ENCODE measurements at places on chromosomes 11 and 22.

DNA sequence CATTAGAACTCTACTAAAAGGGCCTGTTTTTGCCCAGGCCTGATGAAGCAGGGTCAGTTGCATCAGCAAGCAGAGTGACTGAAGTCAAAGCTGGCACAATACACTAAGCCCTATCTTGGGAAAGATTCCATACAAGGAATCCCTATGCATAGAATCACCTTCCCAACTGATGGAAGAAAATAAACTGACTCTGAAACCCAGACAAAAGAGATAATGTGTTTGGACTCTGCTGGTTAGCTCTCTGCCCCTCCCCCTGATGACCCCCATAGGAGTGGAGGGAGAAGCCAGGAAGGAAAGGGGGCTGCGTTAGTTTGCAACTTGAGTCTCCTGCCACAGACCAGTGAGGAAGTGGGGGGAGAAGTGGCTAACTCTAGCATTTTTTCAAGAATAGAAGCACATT lies 32.9 kb downstream of the GALNT18 start:
- no peak for DNase-seq

- DNase-seq, result no peak
Measured at GRCh38 chr22:50262973-50263617, 1.6 kb upstream of the MAPK12 start.

DNA sequence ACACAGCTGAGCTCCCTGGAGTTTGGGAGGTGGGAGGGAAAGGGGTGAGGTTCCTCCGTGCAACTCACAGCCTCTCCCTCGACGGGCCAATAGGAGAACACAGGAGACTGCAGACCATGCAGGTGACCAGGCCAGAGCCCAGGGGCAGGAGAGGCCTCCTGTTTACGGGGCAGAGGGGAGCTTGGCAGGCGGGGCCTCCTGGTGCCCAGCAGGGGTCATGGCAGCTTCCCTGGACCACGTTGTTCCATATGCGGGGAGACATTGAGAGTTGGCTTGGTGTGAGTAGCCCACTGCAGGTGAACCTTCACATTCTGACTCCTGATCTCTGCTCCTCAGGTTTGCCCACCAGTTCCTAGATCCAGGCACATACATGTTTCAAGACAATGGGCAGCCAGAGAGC lies 19.3 kb upstream of the XKR3 start:
- DNase-seq, result no peak

DNA sequence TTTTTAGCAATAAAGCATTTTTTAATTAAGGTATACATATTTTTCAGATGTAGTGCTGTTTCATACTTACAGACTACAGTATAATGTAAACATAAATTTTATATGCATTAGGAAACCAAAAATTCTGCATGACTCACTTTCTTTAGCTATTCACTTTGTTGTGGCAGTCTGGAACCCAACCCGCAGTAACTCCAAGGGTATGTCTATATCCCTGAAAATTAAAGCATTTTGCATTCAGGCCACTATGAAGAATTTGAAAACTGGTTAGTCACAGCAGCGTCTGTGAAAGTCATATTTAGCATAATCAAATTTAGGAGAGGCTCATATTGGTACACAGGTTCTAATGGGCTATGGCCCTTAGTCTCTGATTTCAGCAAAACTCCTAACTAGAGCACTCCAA lies 46.8 kb downstream of the BBOX1 start:
- no peak for DNase-seq

DNA sequence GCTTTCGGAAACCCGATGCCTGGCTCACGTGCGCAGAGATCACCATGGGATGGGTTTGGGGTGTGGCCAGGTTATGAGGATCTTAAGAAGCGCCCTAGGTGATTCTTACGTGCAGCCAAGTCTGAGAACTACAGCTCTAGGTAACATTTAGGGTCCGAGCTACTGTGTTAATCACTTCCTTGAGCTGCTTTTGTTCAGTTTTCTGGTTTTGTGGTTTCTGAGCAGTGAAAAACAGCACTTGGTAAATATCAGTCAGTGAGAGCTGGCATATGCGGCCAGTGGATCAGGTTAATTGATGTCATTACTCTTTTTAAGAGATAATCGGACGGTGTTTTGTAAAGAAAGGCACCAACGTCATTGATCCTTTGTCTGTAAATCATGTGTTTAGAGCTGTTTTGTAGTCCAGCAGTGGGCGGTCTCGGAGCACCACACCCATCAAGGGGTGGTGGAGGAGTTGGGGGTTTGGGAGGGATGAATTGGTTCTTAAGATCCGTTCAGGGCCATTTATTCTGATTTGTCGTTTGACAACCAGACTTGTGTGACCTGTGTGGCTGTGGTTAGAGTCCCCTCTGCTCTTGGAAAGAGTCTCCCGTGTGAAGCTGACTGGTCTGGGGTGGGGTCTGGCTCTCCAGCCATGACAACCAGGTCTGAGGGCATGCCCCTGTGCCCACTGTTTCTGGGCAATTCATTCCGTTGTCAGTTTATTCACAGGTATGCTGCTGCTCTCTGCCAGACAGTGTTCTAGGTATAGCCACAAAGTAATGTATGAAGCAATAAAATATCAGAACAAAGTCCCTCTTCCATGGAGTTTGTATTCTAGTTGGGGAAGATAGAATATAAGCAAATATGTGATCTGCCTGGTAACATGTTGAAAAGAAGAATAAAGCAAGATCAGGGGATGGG lies 61.9 kb upstream of the SORL1-AS1 start:
- DNase-seq, result no peak

DNA sequence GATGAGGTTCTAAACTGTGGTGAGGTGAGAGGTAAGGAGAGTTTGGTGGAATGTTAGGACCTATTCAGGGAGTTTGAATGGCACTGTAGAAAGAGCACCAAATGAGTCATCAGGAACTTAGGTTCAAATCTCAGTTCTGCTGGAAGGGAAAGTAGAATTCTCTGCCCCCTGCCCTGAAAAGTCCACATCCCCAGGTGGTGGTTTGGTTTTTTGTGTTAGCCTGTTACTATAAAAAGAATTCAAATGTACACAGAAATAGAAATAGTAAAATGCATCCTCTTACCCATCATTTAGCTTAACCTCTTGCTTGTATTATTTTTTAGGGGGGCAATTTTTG lies 20.2 kb downstream of the PPFIBP2 start:
- no peak for DNase-seq

DNA sequence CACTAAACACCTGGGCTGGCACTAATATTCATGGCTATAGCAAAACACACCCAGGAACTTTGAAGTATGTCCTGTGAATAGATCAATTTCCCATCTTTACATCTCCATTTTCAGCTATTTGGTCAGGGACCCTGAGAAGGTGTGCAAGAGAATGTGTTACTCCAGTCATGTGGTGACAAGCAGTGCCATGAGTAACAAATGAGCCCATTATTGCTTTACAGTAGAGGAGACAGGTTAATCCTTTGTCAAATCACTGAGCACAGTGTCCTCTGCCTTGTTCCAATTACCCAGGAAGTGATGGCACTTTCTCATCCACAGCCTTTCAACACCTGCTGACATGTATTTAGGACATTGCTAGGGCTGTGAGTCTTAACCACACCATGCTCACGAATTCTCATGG lies 664.8 kb upstream of the API5 start:
- no peak for DNase-seq

DNA sequence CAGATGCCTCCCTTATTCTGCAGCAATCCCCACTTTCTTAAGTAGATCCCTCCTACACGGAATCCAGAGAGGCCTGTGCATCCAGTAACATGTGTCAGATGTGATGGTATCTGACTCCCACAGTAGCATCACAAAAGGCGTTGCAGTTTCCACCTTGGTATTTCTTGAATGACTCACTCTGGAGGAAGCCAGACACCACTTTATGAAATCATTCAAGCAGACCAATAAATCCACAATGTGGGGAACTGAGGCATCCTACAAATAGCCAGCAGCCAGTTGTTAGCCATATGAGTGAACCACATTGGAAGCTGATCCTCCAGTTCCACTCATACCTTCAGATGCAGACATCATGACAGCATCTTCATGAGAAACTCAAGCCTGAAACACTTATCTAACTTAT lies 798.1 kb downstream of the OPCML start:
- no peak for DNase-seq

GRCh38 chr11:66548774-66549630 lies 2.3 kb downstream of the ACTN3 start:
- DNase-seq, result no peak

- DNase-seq, result no peak
Measured at GRCh38 chr11:12409621-12410005, 32.2 kb downstream of the PARVA start.

GRCh38 chr22:19085233-19085718 lies 36.9 kb downstream of the DGCR2 start:
- DNase-seq, result no peak

DNA sequence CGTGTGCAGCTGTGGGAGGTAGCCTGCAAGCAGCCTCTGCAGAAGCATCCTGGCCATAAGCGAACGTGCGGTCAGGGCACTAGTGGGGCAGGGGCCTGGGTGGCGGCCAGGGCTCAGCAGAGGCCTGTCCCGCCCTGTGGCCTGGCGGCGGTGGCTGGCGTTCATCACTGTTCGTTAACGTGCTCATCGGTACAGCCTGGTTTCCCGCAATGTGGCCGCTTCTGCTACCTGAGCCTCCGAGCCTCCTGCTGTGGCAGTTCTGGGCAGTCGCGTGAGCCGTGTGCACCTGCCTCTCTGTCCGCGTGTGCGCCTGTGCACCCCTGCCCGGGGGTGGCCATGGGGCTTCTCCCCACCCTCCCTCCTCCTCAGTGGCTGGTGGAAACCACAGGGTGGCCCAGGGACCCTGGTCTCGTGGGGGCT lies 117.9 kb downstream of the KCNQ1OT1 start:
- DNase-seq, result no peak

GRCh38 chr22:38240734-38241252 lies 32.0 kb downstream of the TMEM184B start:
- DNase-seq, result no peak

GRCh38 chr11:69253028-69253427 lies 40.9 kb upstream of the MYEOV start:
- DNase-seq, result no peak

DNA sequence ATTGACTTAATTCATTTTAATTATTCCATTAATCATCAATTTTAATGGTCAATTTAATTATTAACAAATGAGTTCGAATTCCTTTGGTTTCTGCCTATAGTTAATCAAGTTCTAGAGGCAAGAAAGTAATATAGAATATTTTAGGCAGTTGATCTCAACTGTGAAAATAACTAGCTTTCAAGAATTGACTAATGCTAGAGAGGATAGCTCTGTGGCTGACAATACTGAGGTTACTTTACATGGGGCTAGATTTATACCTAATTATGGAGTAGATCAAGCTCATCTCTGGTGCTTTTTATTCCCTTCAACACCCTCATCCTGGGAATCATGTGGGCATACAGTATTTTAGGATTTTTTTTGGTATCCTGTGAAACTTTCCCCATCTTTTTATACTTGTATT lies 259.4 kb downstream of the GRM5 start:
- DNase-seq, result no peak
